PC-9 (cell line): ENCODE measurements at places on chromosomes 12 and 14. TPM values are rescaled to one million over a fixed set of nuclear protein-coding genes. Genes with fewer than 3 reads are reported as not detected.

Gene FOXA1
- total RNA-seq = 35.4 and 42.6 TPM in 2 replicates

Gene CCND2
- total RNA-seq = 0.09 TPM in 1 of 2 replicates, not detected in the other

Gene RPGRIP1
- total RNA-seq = 0.75 and 2.1 TPM in 2 replicates

Gene CLEC1B
- not detected in 2 replicates for total RNA-seq

Gene SIRT4
- 3.2 and 3.6 TPM in 2 replicates for total RNA-seq

Gene SMIM41
- total RNA-seq = 0.28 TPM in 1 of 2 replicates, not detected in the other

Gene KRT73
- not detected in 2 replicates for total RNA-seq

Gene SERPINA9
- not detected in 2 replicates for total RNA-seq

Gene SDR9C7
- not detected in 2 replicates for total RNA-seq

Gene ZNF385A
- 17.2 and 18.0 TPM in 2 replicates for total RNA-seq

Gene CPNE6
- not detected in 2 replicates for total RNA-seq

Gene HSPB8
- 4.8 and 6.0 TPM in 2 replicates for total RNA-seq

Gene G2E3
- 21.1 and 28.0 TPM in 2 replicates for total RNA-seq

Gene GPHN
- 18.3 and 20.5 TPM in 2 replicates for total RNA-seq

Gene KCNK10
- not detected in 2 replicates for total RNA-seq

Gene SIX4
- 31.0 and 35.7 TPM in 2 replicates for total RNA-seq

Gene KSR2
- 1.0 and 2.0 TPM in 2 replicates for total RNA-seq

Gene OTOGL
- not detected in 2 replicates for total RNA-seq
